Fibroblast of skin of right biceps (primary cell): ENCODE measurements at places on chromosomes 3 and 15.

- DNase-seq, result peak; percentile 73
Measured at GRCh38 chr3:170470063-170471016, 51.7 kb downstream of the CLDN11 start.

DNA sequence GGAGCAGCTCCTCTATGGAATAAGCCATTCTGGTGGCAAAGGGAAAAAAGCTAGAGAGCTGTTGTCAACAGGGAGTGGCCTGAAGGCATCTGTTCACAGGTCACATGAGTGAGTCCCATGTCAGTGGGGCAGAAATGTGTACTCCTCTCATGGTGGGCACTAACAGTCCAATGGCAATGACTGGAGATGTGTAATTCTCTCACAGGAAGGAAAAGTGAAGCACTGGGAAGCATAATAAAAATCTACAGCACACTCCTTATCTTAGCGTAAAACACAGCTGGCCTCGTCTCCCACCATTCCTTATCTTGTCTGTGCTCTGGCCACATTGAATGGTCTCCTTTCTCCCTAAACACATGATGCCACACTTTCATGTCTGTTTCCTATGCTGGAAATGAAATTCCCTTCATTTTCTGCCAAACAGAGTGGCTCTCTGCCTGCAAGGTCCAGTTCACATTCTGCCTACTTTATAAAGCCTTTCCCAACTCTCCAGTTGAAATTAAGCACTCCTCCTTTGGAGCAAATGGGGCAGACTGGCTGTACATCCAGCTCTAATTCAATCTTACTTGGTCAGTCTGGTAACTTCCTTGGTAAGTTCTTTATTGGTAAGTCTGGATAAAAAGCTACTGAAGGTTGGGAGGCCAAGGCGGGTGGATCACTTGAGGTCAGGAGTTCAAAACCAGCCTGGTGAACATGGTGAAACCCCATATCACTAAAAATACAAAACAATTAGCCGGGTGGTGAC lies 139.8 kb downstream of the RPL22L1 start:
- no peak for DNase-seq

DNA sequence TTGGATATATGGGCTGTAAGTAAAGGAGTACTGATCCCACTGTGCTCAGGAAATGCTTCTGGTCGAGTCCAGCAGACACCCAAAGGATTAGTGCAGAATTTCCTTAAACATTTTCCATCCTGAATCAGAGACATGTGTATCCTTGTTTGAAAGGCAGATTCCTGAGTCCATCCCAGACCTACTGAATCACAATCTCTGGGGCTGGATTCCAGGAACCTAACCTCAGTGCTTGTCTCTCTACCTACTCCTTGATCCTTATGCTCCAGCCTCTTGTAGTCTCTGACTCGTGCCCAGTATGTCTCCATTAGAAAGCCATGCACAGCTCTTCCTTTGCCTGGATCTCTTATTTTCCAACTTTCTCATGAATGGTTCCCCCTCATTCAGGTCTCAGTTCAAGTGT lies 585.8 kb downstream of the NLGN1 start:
- DNase-seq, result peak; percentile 86

DNA sequence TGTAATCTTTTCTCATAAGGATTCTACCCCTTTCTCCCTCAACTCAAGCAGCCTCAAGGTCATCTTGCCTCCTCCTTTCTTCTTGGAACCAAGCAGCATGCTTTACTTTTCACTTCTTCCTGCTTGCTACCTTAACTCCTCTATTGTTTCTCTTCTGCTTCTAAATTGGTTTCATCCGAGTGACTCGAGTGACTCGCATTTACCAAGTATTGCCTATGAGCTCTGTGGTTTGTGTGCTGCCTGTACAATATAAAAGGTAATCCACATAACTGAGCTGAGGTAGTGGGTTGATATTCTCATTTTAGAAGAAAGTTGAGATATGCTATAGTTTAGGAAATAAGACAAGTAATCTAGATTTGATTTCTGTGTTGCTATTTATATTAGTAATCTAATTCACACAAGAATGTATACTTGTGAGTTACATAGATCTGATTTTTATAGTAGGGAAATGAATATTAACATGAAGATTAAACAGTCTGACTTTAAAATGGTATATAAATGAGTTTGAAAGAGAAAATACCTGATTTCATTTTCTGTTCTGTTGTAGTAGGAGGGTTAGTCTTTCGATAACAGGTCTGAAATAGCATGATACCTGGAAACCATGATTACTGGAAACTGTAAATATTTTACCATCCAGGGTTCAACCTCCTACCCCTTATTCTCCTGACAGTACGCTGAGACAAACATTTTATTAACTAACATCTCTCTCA lies 5.5 kb downstream of the HHLA2 start:
- peak; percentile 16 for DNase-seq

DNA sequence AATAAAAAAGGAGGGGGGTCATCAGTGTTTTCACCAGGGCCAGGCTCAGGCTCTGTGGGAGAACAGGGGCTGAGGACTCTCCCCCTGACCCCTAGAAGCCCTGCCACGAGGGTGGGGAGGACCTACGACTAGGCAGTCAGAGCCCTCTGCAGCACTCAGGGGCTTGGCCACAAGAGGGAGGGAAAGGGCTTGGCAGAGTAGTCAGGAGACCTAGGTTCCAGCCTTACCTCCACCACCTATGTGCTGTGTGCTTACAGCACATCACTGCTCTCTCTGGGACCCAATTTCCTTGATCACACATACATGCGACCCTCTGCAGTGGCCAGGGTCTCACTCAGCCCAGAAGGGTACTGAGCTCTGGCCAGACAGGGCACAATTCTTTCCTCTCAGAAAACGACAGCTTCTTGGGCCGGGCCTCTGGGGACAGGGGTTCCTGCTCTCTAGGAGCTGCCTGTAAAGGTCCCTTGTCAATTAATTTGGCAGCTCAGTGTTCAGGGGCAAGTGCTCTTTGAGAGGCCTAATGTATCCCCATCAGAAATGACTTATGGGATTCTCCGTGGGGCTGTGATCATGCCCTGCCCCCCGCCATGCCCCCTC lies 16.4 kb upstream of the SKIC8 start:
- peak; percentile 30 for DNase-seq

DNA sequence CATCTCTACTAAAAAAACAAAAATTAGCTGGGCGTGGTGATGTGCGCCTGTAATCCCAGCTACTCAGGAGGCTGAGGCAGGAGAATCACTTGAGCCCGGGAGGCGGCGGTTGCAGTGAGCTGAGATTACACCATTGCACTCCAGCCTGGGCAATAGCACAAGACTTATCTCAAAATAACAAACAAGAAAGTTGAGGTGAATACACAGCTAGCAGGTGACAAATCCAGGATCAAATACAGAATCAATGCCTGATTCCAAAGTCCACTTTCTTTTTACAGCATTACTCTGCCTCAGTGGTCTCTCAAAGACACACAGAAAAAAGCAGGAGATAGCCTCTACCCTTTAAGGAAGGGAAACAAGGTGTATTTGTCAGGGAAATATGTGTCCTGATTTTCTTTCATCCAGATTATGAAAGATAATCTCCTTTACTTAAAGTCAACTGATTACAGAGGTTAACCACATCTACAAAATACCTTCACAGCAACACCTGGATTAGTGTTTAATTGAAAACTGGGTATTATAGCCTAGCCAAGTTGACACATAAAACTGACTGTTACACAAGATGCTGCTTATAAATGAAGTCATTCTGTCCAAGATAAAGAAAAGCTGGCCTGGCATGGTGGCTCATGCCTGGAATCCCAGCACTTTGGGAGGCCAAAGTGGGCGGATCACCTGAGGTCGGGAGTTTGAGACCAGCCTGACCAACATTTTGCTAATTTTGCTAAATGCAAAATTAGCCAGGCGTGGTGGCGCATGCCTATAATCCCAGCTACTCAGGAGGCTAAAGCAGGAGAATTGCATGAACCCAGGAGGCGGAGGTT lies 4.0 kb upstream of the SLC25A38 start:
- no peak for DNase-seq

- no peak for DNase-seq
Measured at GRCh38 chr3:84946240-84946639, 12.5 kb upstream of the CADM2 start.

DNA sequence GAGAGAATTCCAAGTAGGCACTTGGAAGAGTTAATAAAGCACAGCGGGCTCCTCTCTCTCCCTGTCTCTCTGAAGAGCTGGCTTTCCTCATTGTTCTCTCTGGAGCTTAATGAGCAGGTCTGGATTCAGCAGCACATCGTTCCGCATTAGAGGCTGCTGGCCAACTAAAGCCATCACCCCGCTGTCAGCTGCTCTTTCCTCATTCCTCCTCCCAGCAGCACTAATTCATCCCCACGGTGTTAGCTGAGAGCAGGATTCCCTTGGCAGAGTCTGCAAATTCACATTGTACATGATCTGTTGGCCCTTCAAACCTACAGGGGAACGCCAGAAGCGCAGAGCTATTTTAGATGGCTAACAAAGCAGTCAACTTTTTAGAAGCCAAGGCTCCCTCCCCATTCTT lies 44.2 kb downstream of the SGO1 start:
- peak; percentile 11 for DNase-seq

DNA sequence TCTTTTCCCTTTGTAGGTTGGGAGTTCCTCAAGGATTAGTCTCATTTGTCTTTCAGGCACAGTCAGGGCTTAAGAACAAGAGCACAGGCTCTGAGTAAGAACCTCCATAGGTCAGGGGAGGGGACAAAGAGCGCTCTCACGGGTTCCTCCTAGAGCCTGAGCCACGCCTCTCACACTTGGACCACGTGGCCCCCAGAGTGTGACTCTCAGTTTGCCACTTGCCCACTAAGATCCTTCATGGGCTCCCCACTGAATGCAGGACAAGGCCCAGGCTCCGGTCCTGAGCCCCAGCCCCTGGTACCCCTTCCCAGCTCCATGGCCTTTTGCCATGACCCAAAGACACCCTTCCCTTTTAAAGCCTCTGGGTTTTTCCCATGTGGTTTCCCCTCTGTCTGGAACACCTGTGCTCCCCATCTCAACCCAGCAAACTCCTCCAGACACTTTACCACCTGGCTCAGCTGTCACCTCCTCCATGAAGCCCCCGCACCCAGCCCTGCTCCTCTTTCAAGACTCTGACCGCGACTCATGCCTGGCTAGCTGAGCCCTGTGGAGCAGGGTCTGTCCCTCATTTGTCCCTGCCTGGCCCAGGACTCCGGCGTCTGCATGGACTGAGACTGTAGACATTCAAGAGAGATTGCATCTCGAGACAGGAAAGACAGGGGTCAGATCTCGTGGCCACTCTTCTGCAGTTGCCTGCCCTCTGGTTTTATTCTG lies 32.7 kb downstream of the IQSEC1 start:
- no peak for DNase-seq

DNA sequence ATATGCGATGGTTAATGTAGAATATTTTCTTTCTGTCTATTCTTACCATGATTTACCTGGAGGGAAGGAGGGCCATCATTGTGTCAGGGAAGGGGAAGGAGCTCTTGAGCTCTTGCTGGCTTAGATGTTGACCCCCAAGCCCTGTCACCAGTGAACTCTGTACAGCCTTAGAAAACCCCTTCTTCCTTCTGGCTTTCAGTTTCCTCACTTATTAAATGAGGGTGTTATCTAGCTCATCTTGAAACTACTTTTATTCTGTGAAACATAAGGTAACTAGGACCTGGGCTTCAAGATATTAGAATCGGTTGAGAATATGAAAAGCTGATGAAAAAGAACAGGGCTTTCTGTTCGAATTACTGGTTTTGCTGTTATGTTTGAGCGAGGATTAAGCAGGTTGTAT lies 25.1 kb upstream of the UTS2B start:
- no peak for DNase-seq

- peak; percentile 33 for DNase-seq
Measured at GRCh38 chr3:172159376-172159775, 120.0 kb downstream of the FNDC3B start.

DNA sequence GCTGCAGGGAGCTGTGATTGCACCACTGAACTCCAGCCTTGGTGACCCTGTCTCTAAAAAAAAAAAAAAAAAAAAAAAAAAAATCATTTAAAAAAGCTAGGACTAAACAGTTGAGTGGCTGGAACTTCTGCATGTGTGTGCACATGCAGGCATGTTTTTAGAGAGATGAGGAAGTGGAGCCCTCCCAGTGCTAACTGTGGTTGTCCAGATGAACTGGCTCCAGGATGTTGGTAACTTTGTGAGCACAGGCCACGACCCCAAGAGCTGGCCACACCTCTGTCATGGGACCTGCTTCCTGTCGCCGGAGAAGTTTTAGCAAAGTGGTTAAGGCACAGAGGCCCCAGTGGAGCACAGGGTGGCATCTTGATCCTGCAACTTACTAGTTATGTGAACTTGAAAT lies 27.0 kb downstream of the CHCHD6 start:
- no peak for DNase-seq

- DNase-seq, result no peak
Measured at GRCh38 chr3:54836871-54837270, 91.0 kb downstream of the LRTM1 start.

DNA sequence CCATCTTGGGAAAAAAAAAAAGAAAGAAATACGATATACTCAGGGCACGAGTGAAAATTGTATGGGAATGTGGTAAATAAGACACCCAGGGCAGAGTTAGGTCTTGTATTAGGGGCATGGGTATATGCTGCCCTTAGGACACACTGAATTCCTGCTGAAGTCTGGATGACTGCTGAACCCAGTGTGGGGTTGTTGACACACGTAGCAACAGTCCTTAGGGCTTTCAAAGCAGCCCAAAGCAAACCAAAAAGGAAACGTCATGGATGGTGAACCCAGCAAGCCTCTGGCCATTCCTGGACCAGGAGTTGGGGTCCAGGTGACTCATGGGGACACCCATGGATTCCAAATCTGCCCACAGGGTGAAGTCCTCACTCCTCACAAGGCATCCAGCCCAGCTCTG lies 27.1 kb upstream of the SEMA3F start:
- DNase-seq, result no peak

- no peak for DNase-seq
Measured at GRCh38 chr3:140570602-140571001, 107.3 kb upstream of the TRIM42 start.

DNA sequence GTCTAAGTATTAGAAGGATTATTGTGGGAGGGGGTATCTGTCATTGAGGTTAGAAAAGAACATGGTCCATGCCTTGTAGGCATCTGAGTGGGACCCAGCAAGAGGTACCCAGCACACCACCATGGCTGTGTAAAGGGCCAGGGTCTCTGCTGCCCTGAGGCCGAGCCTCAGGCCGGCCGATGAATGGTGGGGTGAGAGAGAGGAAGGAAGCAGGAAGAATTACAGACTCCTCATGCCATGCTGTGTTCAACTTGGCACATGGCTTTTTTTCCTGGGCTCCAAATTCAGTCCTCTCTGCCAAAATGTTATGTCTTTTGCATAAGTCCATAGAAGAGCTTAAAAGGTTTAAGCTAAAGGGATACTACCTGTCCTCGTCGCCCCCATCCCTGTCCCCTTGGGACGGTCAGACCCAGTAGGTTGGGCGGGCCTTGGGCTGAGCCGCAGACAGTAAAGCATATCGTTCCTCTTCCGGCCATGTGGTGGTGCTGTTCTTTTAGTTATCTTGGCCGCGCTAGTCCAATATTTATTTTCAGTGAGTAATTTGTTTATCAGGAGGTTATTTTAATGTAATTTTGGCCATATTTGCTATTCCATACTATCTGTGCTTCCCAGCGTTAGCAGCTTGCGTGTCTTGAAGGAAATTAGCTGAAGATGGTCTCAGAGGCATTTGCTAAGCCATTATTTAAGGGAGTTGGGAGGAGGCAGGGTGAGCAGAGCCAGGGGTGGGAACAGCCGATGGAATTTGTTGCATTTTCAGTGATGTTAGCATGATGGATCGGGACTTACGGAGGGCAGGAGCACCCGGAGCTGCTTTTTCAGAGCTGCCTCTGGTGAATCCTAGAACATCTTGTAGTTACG lies 152.4 kb downstream of the AGBL1 start:
- DNase-seq, result peak; percentile 22
